Stimulated activated CD4-positive, alpha-beta T cell treated with anti-CD3 and anti-CD28 coated beads, Interleukin-12 subunit alpha, Interleukin-12 subunit beta, amount 100 ng/mL, for 24 hours (primary cell): ENCODE measurements at places on chromosomes 5 and 9.
A peak's percentile ranks its signal among the peaks of the same experiment; 100 is the strongest.

- DNase-seq = no peak
These were observed 70.2 kb downstream of the SLC25A46 start for GRCh38 chr5:110809006-110809405.

DNA sequence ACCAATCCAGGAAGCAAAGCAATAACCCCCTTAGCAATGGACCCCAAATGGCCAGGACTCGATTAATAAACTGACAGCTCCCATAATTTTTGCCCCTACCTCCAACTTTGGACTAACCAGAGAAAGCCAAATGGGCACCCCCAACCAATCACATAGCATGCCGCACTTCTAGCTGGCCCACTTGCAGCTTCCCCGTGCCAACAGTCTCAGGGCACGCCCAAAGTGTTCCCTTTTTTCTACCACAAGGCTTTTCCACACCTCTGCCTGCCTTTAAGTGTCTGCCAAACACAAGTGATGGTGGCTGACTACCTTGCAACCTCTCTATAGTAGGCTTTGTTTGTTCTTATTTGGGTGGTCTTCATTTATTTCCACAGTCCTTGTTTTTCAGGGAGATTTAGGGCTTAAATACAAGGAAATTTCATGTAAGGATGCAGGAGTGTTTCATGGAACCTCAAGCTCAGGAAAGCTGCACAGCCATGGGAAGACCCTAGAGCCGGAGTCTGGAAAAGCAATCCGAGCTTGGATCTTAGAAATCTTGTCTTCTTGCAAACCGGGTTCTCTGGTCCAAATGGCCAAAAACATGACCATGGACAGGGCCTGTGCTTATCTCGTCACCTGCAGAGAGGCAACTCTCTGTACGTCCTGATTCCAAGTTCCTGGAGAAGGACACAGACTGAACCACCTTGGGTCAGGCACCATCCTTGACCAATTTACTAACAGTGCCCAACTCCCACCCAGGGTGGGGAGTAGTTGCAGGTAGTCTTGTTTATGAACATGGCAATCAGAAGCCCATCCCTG lies 89.2 kb downstream of the THBS4 start:
- no peak for DNase-seq

DNA sequence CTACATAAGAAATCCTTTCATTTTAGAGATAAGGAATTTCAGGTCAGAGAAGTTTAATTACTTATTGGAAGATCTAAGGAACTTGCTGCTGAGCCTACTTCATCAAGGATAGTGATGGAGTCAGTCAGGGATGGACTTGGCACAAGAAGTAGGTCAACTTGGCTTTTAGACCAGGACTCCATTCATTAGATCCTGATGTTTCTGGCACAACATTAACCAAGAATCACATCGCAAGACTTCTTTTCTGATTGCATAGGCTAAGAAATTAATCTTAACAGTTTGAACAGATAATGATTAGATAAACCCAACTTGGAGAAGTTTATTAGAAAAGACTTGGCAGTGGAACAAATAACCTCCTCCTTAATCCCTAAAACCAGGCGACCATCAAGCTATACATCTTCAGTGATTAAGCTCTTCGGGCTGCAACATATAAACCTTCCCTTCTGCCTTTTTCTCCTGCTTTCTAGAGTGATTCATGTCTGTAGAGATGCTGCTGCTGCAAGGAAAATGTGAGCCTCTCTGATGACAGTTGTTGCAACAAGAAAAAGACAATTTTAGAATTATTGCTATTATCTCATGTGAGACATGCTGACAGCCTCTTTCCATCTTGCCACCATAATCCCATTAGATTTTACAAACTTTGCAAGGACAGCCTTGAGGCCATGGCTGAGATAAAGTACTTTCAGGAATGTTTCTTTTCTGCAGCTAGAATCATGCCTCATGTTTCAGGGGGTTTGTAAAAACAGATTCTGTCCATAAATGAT lies 207.9 kb upstream of the SLC27A6 start:
- no peak for DNase-seq

DNA sequence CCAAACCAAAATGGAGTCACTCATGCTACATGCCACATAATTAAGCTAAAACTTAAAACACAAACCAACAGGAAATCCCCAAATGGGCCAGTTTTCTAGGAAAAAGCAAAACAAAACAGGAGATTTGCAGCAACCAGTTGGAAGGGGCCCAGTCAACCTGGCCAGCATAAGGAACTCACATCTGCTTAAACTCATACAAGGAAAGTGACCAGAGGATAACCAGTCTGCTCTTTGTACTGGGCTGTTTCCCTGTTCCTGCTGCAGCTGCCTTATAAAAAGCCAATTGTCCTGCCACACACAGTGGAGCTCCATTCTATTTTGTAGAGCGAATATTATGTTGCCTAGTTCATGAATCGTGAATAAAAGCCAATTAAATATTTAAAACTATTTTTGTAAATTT lies 29.5 kb upstream of the PTPDC1 start:
- no peak for DNase-seq

- DNase-seq = no peak
These were observed 392.2 kb downstream of the CDK5RAP2 start for GRCh38 chr9:120187758-120188157.

DNA sequence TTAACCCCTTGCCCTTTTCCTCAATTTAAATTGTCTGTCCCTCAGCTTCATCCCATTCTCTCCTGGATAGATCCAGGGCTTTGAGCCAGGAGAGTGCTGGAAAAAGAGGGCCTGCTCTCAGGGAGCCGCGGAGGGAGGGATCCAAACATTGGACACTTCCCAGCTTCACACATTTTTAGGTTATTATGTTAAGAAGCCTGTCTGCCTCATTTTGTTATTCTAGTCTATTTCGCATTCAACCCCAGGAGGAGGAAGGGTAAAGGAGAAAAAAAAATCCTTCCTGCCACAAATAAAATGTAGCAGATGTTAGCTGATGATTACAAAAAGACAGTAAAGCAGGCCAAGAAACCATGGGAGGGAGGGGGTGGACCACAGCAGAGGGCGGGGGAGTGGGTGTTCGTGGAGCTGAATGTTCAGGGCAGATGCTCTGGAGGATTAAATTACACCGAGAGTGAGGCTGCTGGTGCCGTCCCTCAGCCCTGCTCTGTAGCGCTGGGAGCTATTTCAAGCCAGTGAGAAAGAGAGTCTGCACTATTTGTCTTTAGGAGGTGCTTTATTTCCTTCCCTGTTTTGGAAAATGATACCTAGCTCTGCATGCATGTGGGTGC lies 60.6 kb upstream of the ZFR start:
- DNase-seq = no peak

GRCh38 chr5:68159224-68159951 lies 56.2 kb upstream of the PIK3R1 start:
- DNase-seq = no peak

DNA sequence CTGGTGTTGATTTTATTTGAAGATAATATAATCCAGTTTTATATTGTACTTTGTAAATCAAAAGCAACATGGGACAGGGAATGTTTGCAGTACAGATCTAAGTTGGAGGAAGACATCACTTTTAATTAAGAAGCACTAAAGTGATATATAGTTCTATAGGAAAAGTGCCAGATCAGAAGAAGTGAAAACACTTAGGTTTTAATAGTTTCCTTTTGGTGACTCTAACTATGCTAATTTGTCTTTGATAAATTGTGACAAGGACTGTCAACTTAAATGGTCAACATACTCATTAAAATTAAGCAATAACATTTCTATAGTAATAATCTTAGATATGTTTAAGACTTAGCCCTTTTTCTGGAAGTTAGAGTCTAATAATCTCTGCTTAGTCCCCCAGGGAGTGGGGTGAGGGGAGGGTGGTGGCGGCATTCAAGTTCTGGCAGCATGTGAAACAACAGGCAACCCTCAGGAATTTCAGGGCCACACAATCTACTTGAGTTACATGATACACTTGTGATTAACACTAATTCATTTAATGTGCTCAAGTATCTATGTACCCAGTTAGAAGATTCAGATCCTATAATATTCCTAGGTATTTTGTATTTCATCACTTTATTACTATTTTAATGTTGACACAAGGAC lies 1026.5 kb downstream of the NR2F1-AS1 start:
- DNase-seq = no peak

DNA sequence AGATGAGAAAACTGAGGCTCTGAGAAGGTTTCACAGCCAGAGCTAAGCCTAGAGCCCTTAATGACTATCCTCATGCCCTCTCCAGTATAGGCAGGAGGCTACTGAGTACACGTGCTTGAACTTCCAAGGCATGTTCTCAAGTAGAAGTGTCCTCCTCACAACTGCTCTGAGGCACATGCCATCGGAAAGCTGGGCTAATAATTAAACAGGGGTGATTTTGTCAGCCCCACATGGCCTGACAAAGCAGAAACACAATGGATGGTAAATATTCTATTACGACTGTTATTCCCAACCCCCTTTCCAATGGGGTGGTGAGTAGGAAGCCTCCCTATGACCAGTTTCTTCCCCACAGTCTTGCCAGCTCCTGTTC lies 34.3 kb downstream of the KCNIP1 start:
- no peak for DNase-seq

- DNase-seq = peak; percentile 16
These were observed 52.6 kb upstream of the ARAP3 start for GRCh38 chr5:141734501-141735229.
